NCI-H524 treated with DMSO at 0.1 percent for 48 hours (cell line): ENCODE measurements at places on chromosomes 7 and 10.

- DNase-seq = no peak
Observed at GRCh38 chr10:82544377-82544776, 669.4 kb downstream of the NRG3 start.

DNA sequence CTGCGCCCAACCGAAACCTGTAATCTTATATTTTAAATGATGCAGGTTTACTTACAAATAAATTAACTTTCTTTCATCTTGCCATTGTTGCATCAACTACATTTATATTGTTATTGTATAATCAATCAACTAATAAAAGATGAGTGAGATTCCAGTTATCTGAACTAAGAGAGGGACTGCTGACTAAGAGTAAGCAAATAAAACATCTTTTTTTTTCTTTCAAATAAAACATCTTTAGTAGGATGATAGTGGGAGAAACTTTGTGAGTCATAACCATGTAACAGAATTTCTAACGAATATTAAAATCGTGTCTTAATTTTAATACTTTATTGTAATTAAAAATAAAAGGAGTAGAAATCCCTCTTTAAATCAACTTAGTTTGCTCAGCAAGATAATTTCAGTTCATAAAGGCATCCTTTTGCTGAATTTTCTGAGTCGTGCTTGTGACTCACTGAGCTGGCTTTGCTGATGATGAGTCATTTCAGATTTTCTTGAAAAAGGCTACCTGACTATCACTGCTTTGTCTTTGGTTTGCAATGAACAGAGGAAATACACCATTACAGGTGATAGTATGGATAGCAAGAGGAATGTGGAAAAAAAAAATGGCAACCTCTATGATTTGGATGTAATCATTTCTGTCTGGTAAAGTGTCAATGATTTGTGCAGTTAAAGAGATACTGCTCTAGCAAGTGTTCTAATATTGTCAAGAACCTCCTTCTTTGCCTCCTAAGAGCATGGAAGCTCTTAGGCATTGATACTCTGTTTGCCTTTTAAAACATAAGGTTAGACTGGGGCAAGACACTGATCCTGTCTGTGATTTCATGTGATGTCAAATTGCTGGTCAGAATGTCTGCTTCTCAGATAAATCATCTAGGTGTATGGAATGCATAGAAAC is 119.5 kb downstream of the GPR158 start:
- no peak for DNase-seq

DNA sequence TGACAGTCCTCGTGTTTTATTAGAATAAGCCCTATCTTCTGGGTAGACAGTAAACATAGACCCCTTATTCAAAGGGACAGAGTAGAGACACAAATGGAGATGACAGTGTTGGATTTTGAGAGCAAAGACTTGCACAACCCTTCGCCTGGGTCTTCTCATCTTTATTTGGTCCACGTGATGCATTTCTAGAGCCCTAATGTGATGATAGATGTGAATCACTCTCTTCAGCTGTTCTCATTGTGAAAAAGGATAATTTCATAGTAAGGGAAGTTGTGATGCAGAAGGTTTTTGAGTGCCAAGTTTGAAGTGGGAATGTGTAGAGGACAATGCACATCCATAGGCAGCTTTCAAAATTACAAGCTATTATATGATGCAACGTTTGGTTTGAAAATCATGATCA is 86.3 kb downstream of the CREB5 start:
- DNase-seq = no peak

DNA sequence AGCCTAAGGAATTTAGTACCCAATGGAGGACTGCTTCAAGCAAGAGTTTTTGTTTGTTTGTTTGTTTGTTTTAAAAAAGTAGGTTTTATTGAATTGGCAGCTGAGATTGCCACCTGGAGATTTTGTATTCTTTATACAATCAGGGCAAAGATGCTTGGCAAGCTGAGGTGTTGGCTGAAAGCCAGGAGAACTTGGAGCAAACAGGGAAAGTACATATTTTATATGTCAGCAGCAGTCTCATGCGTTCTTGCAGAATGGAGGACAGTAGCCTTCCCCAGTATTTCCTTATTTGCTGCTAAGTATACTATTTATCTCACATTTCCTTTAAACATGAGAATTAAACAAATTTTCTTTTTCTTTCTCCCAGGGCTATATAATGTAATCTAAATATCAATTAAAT is 22.6 kb upstream of the ICA1 start:
- no peak for DNase-seq

DNA sequence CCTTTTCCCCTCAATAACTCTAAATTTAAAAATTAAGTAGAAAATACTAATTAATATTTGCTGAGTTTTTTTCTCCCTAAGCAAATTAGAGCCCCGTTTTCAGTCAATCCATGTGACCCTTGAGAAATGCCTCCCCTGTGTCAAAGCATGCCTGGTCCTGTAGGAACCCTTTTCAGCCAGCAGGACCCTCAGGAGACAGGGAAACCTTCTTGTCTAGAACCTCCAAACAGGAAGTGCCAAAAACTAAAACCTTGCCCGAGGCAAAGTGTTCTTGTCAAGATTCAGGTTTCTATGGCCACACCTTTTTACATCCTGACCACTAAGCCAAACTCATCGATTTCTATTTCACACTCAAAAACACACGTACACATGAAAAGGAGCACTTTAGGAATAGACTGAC is 60.1 kb upstream of the NFE2L3 start:
- no peak for DNase-seq

- no peak for DNase-seq
Observed at GRCh38 chr10:78936412-78937342, 132.1 kb upstream of the ZMIZ1 start.

- no peak for DNase-seq
Observed at GRCh38 chr7:28126410-28127041, 54.1 kb downstream of the JAZF1 start.

DNA sequence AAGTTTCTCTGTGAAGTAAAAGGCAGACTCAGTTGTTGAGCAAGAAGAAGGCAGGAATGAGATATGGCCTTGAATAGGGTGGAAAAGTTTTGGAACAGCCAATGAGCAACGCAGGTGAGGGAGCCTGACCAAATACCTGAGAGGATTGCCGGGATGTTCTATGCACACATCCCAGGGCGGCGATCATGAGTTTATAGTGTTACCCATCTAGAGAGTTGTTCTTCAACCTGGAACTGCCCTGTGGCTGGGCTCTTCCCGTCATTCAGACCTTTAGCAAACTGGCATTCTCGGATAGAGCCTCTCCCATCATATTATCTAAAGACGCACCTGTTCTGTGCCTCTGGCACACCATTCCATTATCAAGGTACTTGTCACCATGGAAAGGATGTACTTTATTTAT is 103.0 kb upstream of the KIF5B start:
- no peak for DNase-seq

- no peak for DNase-seq
Observed at GRCh38 chr10:58189269-58189668, 78.4 kb downstream of the IPMK start.

- peak; percentile 29 for DNase-seq
Observed at GRCh38 chr7:70699271-70699670, 432.7 kb upstream of the GALNT17 start.

DNA sequence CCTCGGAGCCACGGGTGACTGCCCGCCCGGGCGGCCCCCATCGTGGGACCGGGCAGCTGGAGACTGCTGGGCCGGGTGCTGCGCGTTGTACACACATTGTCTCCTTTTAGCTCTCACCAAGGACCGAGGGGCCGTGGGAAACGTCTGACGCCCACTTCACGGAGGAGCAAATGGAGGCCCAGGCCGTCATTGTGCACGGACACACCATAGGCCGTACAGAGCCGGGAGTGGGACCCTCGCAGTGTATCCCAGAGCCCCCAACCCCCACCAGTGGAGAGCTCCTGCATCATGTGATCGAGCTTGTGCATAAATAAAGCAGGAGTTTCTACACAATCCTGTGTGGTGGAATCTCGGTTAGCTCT is 722 bp downstream of the DENND10 start:
- no peak for DNase-seq

GRCh38 chr10:12348870-12349628 is at the start of gene CAMK1D:
Gene CAMK1D (plus strand): TSS chr10:12349547.
- no peak for DNase-seq

GRCh38 chr10:33133557-33133956 is 175.5 kb upstream of the ITGB1 start:
- DNase-seq = no peak

- DNase-seq = no peak
Observed at GRCh38 chr10:70647086-70647485, 25.2 kb upstream of the ADAMTS14 start.

- DNase-seq = no peak
Observed at GRCh38 chr7:140981951-140982350, 32.8 kb downstream of the MRPS33 start.

DNA sequence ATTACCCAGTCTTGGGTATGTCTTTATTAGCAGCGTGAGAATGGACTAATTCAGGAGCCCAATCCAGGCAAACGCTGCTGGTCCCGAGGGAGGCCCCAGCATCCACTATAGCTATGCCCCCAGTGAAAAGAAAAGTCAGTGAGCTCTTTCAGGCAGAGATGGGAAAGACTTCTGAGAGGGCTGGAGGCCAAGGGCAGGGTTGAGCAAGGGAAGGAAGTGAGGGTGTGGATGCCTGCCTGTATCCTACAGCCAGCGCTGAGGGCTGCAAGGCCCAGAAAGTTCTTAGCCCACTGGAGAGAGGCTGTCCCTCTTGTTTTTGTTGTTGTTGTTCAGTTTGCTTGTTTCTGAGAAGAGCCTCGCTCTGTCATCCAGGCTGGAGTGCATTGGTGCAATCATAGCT is 261.6 kb downstream of the ZEB1 start:
- DNase-seq = no peak

GRCh38 chr10:51972733-51973346 is 273.4 kb upstream of the CSTF2T start:
- no peak for DNase-seq
